ENCODE measurements at places on chromosomes 12 and 14.

DNA sequence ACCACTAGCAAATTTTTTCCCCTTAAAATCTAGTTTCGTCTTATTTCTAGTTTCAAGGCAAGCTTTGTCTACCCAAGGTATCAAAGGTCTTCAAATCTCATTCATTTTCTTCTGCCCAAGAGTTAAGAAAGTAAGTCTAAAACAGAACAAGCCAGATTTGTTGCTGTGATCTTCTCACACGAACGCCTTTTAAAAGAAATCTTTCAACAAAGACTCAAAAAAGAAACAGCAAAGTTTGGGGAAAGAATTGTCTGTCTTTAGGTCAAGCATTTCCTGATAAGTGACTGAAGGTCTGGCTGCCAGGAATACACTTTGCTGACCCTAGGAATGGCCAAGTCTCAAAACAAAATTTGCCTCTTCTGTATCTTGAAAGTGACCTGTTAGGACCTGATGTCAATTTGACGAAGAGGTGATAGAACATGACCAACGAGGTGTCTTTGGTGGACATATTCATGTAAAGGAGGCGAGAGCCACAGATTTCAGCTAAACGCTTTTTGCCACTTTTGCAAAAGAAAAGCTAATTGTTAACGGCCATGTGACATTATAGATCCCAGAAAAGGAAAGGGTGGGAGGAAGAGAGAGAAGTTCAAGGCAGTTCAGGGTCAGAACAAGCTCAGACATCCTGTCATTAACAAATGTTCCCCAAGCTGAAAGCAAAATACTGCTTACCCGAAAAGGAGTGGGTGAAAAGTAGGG, 1.7 kb downstream of the CDK17 start:
- no peak for DNase-seq

GRCh38 chr12:6867413-6868210, at the start of gene TPI1:
TSS of gene TPI1 (plus strand) at chr12:6867531. CDS start at chr12:6867567, 36 bp downstream.
- peak; percentile 85 for DNase-seq

DNA sequence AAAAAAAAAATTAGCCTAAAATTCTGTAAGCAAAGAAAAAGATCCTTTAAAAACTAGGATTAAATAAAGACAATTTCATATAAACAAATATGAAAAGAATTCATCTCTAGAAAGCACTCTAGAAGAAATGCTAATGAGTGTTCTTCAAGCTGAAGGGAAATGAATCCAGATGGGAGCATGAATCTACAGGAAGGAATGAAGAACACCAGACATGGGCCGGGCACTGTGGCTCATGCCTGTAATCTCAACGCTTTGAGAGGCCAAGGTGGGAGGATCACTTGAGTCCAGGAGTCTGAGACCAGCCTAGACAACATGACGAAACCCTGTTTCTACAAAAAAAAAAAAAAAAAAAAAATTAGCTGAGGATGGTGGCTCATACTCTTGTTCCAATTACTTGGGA, 297.2 kb downstream of the FBXL14 start:
- peak; percentile 74 for DNase-seq

GRCh38 chr12:106304001-106304421, 1.5 kb downstream of the TCP11L2 start:
- DNase-seq, result no peak

DNA sequence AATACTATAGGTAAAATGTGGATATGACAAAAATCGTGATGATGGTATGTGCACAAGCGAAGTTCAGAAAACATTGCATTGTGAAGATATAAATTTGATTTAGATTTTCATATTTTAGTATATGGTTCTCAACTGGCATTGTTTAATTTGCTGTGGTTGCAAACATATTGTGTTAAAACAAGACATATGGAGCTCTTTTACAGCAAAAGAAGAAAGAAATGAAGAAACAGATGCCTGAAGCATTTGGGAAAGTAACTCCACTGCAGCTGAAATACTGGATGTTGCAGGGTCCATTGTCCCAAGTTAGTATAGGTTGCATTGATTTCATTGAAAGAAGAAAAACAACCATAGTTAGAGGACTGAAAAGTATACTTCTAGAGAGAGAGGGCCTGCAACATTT, 185.8 kb upstream of the SSTR1 start:
- no peak for DNase-seq

DNA sequence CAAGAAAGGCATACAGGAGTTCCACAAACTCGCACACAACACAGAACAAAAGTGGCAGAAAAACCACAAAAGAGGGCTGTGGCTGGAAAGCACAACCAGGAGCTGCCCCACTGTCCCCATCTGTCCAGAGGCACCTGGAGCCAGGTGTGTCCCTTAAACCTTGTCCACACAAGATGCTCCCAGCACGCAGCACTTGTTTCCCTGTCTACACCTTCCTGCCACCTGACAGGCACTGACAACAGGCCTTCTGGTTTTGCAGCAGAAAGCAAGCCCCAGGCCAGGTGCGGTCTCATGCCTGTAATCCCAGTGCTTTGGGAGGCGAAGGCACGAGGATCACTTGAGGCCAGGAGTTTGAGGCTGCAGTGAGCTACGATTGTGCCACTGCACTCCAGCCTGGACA, 3.6 kb downstream of the BTBD6 start:
- no peak for DNase-seq

DNA sequence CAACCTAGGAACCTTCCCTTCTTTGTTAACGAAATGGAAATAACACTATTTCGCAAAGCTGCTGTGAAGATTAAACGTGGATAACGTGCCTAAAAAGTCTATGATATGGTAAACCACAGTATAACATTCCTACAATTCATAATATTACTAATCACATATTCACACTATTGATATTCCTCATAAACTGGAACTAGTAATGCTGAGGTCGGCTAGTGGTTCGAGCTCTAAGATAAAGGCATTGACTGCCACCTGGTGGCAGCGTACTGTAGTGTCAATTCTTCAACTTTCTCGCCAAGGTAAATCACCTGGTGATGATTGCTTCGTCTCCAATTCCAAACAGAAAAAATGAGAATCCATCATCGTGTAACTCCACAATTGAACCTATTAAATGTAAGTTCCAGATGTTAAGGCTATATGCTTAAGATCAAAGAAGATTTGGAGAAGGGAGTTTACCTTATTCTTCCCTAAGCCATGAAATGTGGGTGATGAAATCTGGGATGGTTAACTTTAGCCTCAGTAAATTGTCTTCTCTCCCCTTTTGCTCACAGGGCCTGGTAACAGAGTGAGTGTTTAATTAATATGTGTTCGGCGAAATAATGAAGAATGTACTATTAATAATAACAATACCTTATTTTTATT, 197.5 kb upstream of the TMEM132C start:
- peak; percentile 67 for DNase-seq

DNA sequence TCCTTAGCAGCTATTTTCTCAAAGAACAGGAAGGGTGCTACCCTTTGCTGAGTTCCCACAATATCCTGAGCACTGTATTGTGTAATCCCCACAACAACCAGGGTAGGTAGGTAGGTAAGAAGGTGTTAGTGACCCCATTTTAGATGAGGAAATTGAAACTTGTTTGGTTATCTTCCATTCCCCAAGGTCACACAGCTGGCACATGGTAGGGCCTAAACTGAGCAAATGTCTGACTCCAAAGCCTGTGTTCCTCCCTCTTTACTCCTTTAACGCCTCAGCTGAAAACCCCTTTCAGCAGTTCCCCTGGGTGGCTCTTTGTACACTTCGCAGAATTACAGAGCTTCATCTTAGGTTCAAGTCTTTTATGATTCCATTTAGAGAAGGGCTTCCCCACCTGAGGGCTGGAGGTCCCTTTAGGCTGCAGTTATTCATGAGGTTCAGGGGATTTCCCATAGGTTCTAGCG, 26.5 kb upstream of the RIC8B start:
- DNase-seq, result no peak

GRCh38 chr14:67583711-67584644, 16.1 kb downstream of the PIGH start:
- DNase-seq, result peak; percentile 40

- DNase-seq, result no peak
Measured at GRCh38 chr12:3989218-3989550, 116.0 kb upstream of the PARP11 start.

- DNase-seq, result peak; percentile 73
Measured at GRCh38 chr12:52023182-52023975, 16.6 kb downstream of the TAMALIN start.

DNA sequence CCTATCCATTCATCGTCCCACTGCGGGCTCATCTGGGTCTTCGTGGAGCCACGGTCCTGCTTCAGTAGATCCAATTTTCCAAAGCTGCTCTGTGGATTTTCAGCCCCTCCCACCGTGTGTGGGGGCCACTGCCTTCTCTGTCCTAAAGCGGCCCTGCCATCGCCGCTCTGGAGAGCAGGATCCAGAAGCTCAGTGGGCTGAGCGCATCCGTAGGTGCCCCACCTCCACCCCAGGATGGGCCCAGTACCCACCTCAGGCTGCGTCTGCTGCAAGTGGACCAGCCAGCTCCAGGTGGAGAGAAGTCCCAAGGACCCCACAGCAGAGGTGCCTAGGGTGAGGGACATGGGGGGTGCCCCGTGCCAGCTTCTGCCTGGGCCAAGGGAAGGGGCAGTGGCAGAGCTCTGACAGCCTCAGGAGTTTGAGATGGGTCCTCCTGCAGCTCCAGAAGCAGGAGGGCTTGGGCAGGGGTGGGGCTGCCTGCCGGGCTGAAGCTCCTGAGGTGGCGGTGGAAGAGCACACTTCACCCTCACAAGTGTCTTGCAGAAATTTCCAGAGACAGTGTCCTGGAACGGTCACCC, 148.1 kb upstream of the C14orf180 start:
- DNase-seq, result no peak
